GM03348 (cell line): ENCODE measurements at places on chromosomes 13 and 19.
A peak's percentile ranks its signal among the peaks of the same experiment; 100 is the strongest.

- DNase-seq, result no peak
Observed at GRCh38 chr13:49165798-49166752, 54.1 kb upstream of the MLNR start.

- peak; percentile 12 for DNase-seq
Observed at GRCh38 chr13:44974056-44974793, 15.0 kb downstream of the NUFIP1 start.

DNA sequence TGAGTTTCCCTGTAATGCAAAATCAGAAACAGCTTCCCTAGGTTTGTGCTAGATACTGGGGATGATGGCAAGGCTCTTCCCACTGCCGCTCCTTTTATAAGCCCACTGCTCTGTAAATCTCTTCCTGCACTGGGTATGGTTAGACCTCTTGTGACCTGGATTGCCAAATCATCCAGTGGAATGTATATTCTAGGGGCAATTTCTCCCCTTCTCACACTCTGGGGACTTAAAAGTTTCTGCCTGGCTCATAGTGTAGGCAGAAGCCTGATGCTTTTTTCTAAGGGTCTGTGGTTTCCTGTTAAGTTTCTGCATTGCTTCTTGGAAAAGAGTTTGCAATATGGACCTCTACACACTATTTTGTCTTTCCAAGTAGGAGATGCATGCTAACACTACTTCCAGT is 1582.0 kb upstream of the PCDH20 start:
- DNase-seq, result no peak

DNA sequence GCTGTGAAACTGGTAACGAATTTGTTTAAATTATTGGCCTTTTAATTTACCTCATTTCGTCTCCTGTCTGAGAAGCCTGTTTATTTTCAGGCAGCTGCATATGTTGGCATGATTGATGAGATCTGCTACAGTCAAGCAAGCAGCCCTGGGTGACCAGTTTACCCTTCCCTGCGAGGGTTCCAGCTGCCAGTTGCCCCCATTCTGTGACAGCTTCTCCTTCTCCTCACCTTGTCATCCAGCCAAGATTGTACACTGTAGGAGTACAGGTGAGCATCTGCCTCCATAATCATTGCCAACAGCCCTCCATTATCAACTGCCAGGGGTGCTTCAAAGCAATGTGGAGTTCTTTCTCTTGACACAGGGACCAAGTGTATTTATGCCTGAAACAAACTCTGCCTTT is 1979.9 kb upstream of the PRR20A start:
- DNase-seq, result no peak

GRCh38 chr13:45678282-45678681 is 23.8 kb upstream of the CBY2 start:
- DNase-seq, result no peak

DNA sequence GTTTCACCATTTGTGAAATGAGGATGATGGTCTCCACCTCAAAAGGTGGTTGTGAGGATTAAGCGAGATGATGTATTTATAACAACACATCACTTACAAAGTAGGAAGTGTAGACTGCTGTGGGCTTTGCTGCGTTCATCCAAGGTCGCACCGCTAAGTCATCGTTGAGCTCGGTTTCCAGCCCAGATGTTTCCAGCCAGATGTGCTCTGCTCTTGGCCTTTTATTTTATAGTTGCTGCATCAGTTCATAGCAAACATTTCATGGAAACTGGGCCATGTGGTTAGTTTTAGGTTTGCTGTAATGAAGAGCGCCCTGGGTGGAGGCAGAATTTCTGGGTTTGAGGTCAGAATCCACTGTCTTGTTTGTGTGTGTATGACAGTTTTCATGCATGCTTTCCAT is 76.5 kb upstream of the RNF113B start:
- DNase-seq, result no peak

- peak; percentile 84 for DNase-seq
Observed at GRCh38 chr13:99322297-99323103, 15.3 kb upstream of the GPR183 start.

DNA sequence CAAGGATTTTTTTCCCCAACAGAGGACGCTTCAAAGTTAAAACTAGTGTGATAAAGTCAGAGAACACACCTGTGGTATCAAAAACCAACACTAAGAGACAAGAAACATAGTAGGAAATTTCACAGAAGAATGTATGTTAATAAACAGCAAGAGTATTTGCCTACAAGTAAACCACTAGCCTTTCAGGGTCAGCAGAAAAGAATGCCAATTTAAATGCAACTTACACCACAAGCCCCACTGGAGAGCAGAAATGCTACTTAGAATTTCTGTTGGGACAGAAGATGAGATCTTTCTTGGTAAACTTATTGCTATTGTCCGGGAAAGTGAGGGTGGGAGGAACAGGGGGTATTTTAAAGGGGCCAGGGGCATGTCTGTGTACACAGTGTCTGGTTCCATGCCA is 68.6 kb downstream of the STK24 start:
- peak; percentile 41 for DNase-seq
